Smooth muscle cell of the pulmonary artery (primary cell): ENCODE measurements at places on chromosomes 1 and 21. TPM values are rescaled to one million over a fixed set of nuclear protein-coding genes. Genes with fewer than 3 reads are reported as not detected.

ERICH3 gene
- total RNA-seq = not detected in 2 replicates

MAEL gene
- 0.07 TPM in 1 of 2 replicates, not detected in the other for total RNA-seq

RIPPLY3 gene
- not detected in 2 replicates for total RNA-seq

RHEX gene
- not detected in 2 replicates for total RNA-seq

PTAFR gene
- 0.03 and 0.07 TPM in 2 replicates for total RNA-seq
